NCI-H2107 (cell line): ENCODE measurements at places on chromosomes 5 and 9.

- no peak for DNase-seq
Observed at GRCh38 chr9:125995706-125996105, 248.5 kb downstream of the PBX3 start.

DNA sequence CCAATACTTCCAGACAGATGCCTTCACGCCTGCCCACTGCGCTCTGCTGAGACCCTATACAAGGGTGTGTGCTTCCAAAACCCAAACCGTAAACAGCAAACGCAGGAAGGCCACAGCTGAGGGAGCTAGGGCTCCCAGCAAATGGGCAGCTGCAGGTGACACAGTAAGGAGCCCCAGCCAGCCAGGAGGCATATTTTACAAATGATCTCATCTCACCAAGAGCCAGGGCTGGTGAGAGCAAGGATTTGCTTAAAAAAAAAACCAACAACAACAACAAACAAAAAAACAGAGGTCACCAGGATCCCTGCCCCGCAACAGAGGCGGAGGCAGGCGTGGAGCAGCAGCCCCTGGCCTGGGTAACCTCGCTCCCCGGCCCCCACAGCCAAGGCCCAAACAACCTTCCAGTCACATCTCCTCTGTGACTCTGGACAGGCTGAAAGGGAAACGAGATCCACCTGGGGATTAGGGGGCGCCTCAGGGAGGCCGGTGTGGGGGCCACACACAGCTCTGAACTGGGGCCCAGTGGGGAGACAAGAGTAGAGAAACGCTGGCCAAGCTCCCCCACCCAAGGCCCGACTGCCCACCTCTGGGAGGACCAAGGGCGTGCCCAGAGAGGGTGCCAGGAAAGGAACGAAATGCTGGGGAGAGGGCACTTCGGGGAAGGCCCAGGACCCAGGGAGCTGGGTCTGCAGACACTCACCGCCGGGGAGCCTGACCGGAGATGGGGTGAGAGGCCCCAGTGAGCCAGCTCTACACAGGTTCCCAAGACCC lies 3.3 kb downstream of the NACC2 start:
- no peak for DNase-seq

- no peak for DNase-seq
Observed at GRCh38 chr5:61328791-61329549, 3.1 kb upstream of the ZSWIM6 start.

DNA sequence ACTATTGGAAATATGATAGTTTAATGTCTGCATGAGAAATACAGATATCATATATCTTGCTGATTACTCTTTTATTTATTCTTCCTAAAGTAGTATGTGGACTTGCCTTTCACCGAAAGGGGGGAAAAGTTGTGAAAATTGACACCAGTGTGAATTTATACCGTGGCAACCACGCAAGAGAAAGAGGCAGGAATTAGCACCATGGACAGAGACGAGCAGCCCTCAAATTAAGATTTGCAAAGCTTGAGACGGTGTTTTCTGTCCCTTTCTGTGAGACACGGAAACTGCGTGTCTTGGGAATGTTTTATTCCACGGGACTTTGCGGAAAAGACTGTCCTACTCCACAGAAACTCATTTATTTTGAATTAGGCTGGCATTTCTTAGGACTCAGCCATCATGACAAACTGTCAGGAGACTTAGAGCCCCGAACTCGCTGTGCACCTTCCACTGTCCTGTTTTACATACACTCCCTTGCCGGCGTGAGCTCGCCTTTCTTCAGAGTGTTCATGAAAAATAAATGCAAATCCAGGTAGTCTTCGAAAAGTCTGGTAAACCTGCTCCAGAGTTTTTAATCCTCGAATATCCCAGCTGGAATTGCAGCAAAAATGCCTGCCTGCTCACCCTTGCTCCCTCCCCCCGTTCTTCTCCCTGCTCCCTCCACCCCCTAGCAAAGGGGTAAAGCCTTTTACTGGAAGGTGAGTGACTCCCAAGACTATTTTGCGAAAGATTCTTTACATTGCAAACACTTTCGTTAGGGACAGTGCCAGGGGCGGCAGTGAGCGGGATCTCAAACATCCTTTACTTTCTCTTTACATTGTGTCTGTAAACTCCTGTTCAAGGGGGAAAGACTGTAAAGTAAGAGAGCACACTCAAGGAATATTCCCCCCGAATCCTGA lies 3.8 kb upstream of the ELAVL2 start:
- no peak for DNase-seq

DNA sequence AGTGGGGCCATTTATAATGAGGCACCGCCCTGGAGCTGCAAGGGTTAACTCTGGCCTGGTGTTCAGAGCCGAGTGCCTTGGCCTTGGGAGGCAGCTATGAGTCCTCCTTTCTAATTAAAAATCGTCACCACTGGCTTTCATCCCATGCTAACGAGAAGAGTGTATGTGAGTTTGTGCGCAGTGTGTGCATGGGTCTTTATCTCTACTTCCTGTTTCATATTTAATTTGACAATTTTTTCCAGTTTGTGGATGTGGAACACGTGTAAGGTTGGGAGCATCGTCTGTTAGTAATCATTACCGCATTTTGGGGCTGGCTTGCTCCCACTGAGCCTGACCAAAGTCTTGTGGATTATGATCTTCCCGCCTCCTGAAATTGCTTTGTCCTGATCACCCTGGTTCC lies 76.4 kb downstream of the NDFIP1 start:
- DNase-seq, result no peak

- no peak for DNase-seq
Observed at GRCh38 chr9:4146293-4146692, 153.6 kb downstream of the GLIS3 start.

GRCh38 chr9:133950192-133950591 lies 41.9 kb downstream of the VAV2 start:
- DNase-seq, result peak; percentile 68

DNA sequence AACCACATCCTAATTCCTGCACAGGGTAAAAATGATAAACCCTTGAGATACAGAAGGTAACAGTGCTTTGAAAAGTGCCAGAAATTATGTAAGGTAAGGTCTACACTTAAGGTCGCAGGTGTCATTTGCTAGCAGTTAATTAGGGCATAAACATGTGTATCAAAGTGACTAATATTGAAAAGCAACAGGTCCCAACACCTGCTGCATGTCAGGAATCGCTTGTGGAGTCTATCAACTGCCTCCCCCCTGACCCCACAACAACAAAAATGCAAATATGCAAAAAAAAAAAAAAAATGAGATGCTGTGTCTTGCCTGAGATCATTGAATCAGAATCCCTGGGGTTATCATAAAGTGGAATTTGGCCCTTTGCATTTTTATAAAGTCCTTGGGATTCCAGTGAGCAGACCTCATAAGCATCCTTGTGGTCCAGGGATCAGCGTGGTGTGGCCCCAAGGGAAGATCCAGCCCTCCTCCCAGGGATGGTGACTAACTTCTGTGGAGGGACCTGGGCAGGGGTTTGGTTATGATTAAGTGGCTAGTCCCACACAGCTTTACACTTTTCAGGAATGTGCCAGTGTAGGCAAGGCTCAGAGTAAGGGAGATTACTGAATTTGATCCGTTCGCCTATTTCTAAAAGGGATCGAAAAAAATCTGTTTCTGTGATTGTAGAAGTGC lies 92.5 kb upstream of the TNFSF8 start:
- DNase-seq, result no peak

DNA sequence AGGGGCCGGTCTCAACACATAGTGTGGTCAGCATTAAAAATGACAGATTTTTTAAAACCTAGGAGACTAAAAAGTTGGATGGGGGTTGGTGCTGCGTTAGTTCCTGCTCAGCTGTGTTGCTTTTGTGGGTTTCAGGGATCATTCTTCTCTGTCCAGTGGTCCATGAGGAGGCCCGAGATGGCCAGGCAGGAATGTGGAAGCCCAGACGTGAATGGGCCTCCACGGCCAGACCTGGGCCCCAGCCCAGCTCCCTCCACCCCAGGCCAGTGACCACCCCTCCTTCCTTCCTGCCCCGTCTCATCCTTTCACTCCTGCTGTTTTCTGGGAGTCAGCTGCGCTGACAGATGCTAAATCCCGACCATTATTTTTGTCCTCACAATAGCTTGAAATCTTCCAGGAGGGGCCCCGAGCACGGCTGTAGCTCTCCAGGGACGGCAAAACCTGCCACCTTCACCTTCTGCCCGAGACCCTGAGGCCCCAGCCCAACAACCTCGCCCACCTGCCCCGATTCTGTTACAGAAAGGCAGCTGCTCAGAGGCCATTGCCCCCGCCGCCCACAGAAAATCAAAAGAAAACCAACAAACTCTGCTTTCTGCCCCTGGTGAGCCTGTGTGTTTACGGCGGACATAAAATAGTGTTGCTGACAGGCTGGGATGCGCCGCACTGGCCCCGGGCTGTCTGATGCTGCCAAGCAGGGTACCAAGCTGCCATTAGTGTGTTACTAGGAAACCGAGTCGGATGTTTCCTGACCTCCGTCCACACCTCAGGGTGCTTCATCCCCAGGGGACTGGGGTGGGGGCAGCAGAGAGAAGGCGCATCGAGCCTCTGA lies 83.7 kb upstream of the SARDH start:
- no peak for DNase-seq

- no peak for DNase-seq
Observed at GRCh38 chr9:34992376-34992951, 2.9 kb downstream of the DNAJB5 start.

DNA sequence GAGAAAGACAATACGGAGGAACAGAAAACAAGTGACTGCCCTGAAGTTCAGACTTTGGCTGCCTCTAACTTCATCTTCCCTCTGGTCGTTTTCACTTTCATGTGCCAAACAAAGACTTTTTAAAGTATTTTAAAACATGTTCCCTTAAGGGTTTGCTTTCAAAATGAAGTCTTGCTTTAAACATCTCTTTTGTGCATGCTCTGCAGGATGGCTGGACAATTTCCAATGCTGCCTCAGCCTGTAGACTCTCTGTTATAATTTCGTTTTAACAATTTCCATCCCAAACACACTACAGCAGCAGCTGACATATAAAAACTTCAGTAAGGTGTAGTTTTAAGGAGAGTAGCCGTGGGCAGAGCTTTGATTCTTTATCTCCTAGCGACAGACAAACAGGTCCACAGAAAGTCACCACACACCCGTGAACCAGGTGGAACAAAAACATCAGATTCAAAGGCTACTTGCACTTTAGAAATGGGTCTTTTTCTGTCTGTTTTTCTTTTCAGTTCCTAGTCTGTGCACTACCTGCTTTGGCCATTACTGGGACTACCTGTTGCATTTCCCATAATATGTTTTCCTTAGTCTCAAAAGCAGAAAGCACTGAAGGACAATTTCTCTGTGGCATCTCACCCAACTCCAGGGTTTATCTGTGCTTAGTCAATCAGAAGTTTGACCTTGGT lies 308.9 kb downstream of the DTWD2 start:
- no peak for DNase-seq

- no peak for DNase-seq
Observed at GRCh38 chr5:40386289-40386688, 293.4 kb upstream of the PTGER4 start.

DNA sequence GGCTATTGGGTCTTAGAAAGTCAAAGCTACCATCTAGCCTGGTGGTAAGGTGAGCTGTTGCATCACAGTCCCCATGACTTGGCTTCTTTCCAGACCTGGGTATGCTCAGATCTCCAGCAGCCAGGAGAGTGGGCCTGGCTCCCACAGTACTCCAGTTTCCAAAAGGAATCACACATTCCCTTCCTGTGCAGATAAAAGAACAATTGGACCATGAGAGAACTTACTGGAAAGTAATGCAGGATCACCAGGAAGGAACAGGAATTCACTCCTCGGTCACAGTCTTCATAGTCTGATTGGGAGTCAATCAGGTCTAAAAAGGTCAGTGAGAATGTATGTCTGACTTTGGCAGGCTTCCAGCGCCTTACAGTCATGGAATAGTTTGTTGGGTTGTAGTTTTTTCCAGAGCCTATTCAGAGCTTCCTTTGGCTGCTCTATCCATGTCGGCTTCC lies 47.8 kb upstream of the CD180 start:
- no peak for DNase-seq

- DNase-seq, result no peak
Observed at GRCh38 chr9:96294159-96294545, 7.8 kb downstream of the HSD17B3 start.

GRCh38 chr5:133682451-133682850 lies 70.1 kb upstream of the FSTL4 start:
- DNase-seq, result no peak

GRCh38 chr5:21236104-21236503 lies 1248.1 kb upstream of the CDH18 start:
- no peak for DNase-seq

DNA sequence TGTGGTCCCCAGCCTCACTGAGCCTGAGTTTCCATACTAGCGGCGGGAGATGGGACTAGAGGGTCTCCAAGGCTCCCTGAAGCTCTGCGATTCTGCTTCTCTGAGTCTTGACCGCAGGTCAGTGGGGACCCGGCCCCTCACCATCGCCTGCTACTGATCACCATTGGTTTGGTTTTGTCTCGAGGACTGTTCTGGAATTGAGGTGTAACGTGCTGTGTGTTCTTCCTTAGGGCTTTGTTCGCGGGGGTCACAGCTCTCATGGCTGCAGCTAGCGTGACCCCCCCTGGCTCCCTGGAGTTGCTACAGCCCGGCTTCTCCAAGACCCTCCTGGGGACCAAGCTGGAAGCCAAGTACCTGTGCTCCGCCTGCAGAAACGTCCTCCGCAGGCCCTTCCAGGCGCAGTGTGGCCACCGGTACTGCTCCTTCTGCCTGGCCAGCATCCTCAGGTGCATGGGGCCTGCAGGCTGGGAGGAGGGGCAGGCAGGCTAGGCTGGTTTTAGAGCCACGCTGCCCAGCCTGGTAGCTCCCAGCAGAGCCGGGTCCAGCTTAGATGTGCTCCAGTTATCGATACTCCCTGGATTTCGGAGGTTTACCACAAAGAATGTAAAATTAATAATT lies 12.3 kb downstream of the TRAF2 start:
- DNase-seq, result no peak

GRCh38 chr9:127568971-127569885 lies 42.8 kb upstream of the STXBP1 start:
- peak; percentile 52 for DNase-seq

- DNase-seq, result no peak
Observed at GRCh38 chr5:80865551-80865950, 94.6 kb upstream of the RASGRF2 start.

- DNase-seq, result no peak
Observed at GRCh38 chr9:101409079-101409477, 10.4 kb downstream of the ZNF189 start.

GRCh38 chr5:155532621-155533311 lies 519.2 kb downstream of the KIF4B start:
- DNase-seq, result no peak

DNA sequence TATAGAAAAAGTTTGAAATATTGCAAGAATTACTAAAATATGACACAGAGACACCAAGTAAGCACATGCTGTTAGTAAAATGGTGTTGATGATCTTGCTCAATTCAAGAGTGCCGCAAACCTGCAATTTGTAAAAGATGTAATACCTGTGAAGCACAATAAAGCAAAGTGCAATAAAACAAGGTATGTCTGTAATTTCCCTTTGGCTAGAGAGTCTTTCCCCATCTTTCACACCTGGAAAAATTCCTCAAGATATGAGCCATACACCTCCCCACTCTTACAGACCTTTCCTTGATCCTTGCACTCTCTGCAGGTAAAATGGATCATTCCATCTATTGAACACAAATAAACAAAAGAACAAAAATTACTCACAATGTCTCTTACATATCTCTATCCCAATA lies 597.8 kb downstream of the EFNA5 start:
- no peak for DNase-seq
